ENCODE measurements at places on chromosomes 5 and 9.
A peak's percentile ranks its signal among the peaks of the same experiment; 100 is the strongest.

GRCh38 chr9:112411626-112412027 lies 31.7 kb downstream of the HSDL2 start:
- DNase-seq, result no peak

DNA sequence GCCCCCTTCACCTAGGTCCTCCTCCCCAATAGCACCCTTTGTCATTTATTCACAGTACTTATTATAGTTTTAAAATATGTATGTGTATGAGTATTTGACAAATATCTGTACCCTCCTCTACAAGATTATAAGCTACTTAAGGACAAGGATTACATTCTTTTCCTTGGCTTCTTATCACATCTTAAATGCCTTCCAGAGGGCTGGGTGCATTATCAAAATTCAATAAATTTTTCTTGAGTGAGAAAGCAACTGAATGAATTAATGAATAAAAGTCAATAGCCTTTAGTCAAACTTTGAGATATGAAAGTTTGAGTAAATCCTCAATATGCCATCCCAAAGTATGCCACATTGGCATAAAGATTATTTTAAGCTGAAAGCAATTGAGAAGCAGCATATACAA lies 621.7 kb downstream of the DNAH5 start:
- DNase-seq, result no peak

GRCh38 chr9:133782157-133783130 lies 44.3 kb upstream of the SARDH start:
- peak; percentile 76 for DNase-seq

DNA sequence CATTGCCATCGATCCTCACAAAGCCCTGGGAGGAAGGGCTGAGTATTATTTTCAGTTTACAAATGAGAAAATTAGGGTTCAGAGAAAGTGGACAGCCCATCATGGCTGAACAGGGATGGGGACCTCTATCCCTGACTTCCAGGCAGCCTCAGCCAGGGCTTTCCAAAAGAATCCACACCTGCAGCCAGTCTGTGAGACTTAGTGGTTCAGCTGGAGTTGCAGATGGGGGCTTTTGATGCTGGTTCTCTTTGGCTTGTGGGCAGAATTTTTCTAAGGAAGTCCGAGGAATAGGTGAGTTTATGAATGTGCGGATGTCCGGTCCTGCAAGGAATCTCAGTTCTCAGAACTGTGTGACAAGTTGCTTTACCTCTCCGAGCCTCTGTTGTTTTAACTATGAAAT lies 138.1 kb downstream of the RGS3 start:
- DNase-seq, result no peak

- no peak for DNase-seq
These were observed 89.3 kb downstream of the MACIR start for GRCh38 chr5:103347716-103348423.

- no peak for DNase-seq
These were observed 60.8 kb upstream of the KLF9 start for GRCh38 chr9:70475211-70475610.

DNA sequence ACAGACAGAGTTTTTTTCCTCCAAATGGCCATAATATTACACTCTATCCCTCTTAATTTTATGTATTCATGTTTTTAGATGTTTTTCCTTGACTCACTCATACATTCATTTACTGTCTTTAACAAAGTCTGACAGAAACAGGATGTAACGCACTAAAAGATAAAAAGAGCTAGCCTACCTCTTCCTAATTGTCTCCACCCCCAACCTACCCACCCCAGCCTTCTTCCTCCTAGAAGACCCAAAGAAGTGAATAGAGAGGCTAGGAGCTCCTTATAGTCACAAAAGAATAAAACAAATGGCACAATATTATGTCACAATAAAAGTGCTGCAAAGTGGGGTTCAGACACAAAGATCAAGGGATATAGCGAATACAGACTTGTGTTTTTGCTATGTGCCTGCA lies 719 bp downstream of the NOL8 start:
- no peak for DNase-seq

GRCh38 chr5:118776755-118777154 lies 211.6 kb downstream of the DTWD2 start:
- DNase-seq, result no peak

DNA sequence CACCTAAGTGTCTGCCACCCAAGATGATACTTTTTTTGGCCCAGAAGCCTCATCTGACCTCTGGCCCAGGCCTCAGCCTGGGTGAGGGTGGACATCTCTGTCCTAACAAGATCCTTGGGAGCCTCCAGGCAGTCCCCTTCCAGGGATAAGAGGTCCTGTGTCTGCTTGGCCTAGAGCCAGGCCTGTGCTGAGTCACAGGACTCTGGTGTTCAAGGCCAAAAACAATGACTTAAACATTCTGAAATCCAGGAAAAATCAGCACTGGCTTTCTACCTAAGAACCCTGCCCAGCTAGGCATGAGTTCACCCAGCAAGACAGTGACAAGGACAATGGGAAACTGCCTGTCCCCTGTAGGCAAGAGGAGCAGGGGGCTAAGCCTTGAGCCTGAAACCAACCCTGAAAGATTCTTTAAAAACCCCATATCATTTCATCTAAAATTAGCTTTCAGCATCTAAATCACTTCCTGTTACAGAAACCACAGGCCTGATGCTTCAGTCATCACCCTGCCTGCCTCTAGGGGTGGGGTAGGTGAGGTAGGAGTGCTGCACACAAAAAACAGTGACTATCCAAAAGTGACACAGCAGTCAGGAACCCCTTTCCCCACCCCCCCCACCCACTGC lies 29.9 kb downstream of the CSF2 start:
- peak; percentile 80 for DNase-seq

DNA sequence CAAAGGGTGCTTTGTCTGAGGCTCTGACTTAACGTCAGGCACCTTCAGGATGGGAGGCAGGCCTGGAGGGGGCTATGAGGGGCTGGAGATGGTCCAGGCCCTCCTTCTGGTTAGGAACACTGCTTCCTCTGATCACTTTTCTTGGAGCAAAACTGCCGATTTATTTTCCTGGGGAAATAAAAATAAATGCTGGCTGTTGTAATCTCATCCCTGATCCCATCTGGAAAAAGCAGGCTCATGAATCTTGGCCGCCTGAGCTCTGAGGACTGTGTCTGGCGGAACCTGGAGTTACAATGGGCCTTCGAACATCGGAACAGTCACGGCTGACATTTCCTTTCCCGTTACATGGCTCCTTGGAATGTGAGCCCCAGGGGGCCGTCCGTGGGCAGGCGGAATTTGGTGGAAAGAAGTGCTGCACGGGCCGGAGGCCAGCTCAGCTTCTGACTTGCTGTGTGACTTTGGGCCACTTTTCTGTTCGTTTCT lies 157.8 kb downstream of the RGS3 start:
- no peak for DNase-seq

DNA sequence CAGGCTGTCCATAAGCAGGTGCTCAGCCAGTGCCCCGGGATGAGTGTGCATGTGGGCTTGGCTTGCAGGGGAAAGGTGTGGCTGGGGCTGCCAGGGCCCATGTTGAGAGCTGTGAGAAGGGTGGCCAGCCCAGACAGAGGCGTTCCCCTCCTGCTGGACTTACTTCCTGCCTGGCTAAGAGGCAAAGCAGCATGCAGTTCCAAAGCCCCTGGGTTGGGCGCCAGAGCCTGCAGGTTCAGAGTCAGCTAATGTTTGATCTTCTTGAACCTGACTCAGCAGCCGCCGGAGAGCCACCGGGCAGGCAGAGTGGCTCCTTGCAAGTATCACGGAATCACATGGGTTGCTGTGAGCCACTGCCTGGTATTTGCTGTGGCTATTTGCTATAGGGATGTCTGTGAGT lies 168.4 kb upstream of the MAP1B start:
- DNase-seq, result no peak
